GM10248 (cell line): ENCODE measurements at places on chromosomes 4 and X.

DNA sequence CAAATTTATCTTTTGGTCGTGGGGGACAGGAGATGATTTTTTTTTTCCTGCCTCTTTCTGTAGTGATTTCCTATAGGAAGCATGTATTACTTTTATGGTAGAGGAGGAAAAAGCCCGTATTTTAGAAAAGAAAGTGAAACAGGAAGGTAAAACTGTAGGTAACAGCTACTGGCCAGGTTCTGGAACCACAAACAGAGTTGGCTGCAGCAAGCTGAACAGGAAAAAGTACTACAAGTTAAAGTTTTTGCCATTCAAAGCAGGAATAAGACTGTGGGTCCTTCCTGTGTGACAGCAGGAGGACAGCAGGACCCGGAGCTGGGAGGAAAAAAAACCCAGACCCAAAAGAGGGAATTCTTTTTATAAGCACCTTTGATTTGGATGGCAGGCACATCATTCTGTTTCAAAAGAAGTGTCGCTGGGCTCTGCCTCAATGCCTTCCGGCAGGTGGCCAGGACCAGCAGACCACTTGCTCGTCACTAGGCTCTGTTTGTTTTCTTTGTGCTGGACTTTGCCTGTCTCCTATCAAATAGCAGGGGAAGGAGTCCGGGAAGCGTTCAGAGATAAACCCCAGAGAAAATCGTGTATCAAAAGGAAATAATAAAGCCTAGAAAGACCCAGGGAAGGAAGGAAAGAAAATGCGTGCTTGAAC is 277.9 kb downstream of the ADGRA3 start:
- no peak for DNase-seq

DNA sequence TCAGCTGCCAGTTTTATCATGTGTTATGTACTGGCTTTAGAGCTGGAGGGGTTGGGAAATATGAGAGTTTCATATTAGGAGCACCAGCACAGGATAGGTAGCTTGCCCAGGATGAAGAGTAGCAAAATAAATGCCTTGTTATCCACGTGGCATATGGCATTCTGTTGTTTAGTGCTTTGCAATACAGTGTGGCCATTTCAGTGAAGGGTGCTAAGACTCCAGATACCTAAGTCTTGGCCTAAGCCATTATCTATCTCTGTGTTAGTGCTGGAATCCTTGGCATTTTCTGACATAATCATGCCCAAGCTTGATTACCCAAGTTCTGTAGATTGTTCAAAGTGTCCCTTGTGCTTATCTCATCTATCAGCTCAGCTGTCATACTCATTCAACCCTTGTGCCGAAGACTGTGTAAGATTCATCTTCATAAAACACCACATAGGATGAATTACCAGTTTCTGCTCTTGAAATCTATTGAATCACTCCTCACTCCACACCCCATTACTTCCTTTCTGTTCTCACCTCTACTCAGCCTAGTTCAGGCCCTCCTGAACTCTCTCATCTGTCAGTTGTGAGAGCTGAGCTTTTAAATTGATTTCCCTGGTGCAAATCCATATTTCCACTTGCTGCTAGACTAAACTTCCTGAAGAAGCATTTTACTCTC is 73.5 kb downstream of the CLCN5 start:
- DNase-seq: no peak

GRCh38 chr4:79087071-79087470 is 147.8 kb upstream of the PAQR3 start:
- no peak for DNase-seq

DNA sequence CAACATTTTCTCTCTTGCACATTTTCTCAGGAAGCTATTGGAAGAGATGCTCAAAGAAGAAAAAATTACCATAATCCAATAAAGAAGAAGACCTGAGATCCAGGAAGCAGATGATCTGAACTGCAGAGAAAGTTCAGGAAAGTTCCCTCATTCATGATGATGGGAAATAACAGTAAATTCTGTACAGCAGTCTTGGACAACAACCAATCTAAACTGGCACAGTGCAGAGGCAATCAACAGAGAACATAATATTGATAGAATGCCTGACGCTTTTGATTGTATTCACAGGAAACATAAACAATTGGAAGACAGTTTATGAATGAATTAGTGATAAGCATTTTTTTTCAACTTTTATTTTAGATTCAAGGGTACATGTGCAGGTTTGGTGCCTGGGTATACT is 428.9 kb downstream of the KCTD8 start:
- no peak for DNase-seq

DNA sequence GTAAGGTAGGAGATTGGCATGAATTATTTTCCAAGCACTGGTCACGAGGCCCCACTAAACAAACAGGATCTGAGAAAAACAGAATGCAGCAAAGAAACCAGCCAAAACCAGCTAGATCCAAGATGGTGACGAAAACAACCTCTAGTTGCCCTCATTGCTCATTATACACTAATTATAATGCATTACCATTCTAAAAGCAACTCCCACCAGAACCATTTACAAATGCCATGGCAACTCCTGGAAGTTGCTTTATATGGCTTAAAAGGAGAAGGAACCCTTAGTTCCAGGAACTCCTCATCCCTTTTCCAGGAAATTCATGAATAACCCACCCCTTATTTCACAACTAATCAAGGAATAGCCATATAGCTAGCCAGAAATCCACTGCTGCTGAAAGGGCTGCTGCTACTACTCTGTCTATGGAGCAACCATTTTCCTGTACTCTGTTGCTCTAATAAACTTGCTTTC is 69.3 kb downstream of the ABCB7 start:
- no peak for DNase-seq

GRCh38 chrX:103779141-103779789 is 2.6 kb downstream of the PLP1 start:
- DNase-seq: no peak

- DNase-seq: no peak
Measured at GRCh38 chr4:32172086-32172485, 1451.9 kb downstream of the PCDH7 start.

GRCh38 chrX:109760922-109761250 is 27.8 kb upstream of the ACSL4 start:
- no peak for DNase-seq

DNA sequence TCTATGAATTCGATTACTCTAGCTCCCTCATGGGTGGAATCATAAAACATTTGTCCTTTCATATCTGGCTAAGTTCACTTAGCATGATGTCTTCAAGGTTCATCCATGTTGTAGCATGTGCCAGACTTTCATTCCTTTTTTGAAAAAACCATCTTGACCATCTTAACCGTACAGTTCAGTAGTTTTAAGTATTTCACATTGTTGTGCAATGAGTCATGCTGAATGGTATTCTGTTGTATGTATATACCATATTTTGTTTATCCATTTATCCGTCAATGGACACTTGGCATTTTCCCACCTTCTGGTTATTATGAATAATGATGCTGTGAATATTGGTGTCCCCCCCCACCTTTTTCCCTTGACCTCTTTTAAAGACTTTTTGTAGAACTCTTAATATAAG is 72.4 kb upstream of the TLR2 start:
- DNase-seq: no peak

DNA sequence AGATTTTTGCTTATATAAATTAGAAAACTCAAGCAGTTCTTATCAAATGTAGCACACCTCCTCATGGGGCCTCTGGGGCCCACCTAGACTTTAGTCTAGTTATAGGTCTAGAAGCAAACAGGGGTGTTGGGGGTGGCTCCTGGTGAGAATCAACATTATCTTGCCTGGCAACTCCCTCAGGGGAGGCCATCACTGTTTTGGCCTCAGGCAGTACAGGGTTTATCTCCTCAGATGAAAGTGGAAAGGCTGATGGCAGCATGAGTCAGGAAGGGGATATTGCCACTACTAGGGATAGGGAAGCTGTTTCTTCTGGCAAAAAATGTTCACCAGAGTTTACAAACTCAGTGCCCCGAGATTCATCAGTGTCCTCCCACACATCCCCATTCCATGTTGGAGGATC is 232.4 kb upstream of the BMP3 start:
- no peak for DNase-seq

GRCh38 chrX:18288716-18289115 is 65.8 kb downstream of the SCML2 start:
- no peak for DNase-seq

DNA sequence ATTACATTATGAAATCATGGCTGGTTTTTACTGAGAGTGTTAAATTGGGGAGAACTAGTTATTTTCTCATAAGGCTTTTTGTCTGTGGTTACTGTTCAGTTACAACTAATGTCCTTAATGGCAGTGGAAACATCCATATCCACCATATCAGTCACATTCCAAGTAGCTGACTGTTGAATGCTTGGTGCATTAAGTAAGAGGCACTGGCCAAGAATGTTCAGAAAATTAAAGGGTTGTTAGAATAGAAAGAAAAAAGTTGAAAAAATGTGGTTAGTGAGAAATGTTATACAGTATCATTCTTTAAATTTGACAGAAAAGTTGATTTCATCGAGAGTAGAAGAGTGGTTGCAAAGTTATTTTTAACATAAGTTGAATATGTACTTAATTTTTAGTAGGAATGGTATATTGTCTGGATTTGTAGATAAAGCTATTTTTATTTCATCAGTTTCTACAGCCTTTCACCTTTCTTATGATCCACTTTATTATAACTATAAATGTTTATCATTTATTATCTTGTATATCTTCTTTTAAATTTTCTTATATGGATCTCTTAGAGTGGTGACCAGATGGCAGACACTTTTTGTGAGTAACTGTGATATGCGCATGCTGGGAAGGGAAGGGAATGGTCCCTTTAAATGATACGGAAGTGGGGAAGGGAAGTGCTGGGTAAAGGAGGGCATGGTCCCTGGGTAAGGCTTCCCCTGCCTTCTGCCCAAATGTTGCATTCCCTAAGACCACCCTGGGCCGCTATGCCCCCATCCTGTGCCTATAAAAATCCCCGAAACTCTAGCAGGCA is 2407.1 kb downstream of the ARAP2 start:
- DNase-seq: no peak

- no peak for DNase-seq
Measured at GRCh38 chr4:146370841-146371240, 150.9 kb downstream of the SLC10A7 start.

GRCh38 chr4:48670587-48670986 is 109.5 kb downstream of the FRYL start:
- no peak for DNase-seq

DNA sequence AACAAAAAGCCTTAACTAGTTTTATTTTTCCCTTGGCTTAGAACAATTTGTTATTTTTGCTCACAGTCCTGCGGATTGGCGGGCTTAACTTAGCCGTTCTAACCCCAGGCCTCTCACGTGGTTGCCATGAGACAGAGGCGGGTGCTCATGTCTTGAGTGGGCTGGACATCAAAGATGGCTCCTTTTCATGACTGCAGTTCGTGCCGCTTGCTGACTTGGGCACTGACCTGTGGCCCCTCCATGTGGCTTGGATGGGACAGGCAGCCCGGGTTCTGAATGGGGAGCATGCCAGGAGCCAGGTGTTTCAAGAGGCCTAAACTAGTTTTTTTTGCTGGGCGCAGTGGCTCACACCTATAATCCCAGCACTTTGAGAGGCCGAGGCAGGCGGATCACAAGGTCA is 40.7 kb downstream of the CDS1 start:
- DNase-seq: no peak

DNA sequence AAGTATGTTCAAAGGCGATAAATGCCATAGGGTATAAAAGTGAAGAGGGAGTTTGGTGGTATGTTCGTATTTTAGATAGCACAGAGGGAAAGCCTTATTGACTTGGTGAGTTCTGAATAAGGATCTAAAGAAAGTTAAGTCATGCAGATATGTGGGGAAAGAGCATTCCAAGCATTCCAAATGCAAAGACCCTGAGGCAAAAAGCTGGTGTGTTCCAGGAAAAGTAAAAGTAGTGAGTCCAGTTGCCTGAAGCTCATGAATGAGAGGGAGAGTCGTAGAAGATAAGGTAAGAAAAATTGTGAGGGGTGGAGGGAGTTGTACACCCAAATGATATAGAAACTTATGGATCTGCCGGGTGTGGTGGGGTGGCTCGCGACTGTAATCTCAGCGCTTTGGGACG is 426.7 kb downstream of the RPA4 start:
- DNase-seq: no peak

- no peak for DNase-seq
Measured at GRCh38 chr4:86892636-86892960, 376 bp upstream of the C4orf36 start.

DNA sequence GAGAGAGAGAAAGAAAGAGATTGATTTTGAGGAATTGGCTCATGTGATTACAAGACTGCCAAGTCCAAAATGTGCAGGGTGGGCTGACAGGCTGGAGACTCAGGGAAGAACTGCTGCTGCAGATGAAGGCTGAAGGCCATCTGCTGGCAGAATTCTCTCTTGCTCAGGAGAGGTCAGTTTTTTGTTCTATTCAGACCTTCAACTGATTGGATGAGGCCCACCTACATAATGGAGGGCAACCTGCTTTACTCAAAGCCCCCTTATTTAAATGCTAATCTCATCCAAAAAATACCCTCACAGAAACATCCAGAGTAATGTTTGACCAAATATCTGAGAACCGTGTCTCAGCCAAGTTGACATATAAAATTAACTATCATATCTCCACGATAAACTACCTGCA is 38.2 kb upstream of the MAMLD1 start:
- DNase-seq: no peak

GRCh38 chrX:118727686-118728339 is 407 bp downstream of the IL13RA1 start:
- no peak for DNase-seq

GRCh38 chr4:74308215-74308614 is at the start of gene EPGN:
TSS of gene EPGN (plus strand) at chr4:74308470. CDS start at chr4:74308534, 64 bp downstream.
- no peak for DNase-seq

GRCh38 chrX:23737413-23737812 is 5.7 kb downstream of the ACOT9 start:
- DNase-seq: no peak
